ENCODE measurements at places on chromosomes 7 and 10. TPM values are rescaled to one million over a fixed set of nuclear protein-coding genes. Genes with fewer than 3 reads are reported as not detected.

Gene CRYGN
- not detected for total RNA-seq

Gene DEPP1
- 16.5 TPM for total RNA-seq

Gene PARG
- total RNA-seq: 16.8 TPM

Gene TOMM7
- 356 TPM for total RNA-seq

Gene STOX1
- 0.96 TPM for total RNA-seq

GRCh38 chr7:39042670-39043069 lies 65.0 kb downstream of the POU6F2 start:
- DNase-seq: no peak

DNA sequence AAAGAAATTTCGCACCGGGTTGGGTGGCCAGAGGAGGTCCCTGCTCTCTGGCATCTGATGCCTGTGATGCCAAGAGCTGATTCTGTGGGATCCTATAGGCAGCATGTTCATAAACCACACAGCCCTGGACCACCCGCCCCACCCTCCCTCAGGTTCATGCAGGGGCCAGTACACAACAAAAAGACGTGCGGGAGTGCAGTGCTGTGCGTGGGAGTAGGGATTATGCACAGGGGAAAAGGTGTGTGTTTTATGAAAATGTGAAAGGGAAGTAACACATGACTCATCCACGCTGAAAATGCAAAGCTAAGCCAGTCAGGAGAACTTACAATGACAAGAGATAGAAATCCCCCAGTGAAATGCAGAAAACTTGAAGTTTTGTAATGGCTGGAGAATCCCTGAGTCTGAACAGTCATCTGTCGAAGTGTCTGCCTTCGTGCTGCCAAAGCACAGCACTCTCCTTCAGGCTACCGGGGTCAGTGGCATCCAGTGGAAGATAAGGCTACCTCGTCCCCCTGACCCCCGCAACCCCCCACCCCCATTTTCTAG lies 1.1 kb downstream of the KIAA1217 start:
- DNase-seq: peak; percentile 65

GRCh38 chr7:87038993-87039690 lies 20.3 kb downstream of the ELAPOR2 start:
- DNase-seq: no peak

GRCh38 chr7:75055830-75056772 lies 17.5 kb downstream of the RCC1L start:
- DNase-seq: peak; percentile 77

GRCh38 chr7:131654668-131655326 lies 98.4 kb upstream of the PODXL start:
- peak; percentile 89 for DNase-seq

GRCh38 chr10:94310369-94310768 lies 52.4 kb downstream of the NOC3L start:
- no peak for DNase-seq

DNA sequence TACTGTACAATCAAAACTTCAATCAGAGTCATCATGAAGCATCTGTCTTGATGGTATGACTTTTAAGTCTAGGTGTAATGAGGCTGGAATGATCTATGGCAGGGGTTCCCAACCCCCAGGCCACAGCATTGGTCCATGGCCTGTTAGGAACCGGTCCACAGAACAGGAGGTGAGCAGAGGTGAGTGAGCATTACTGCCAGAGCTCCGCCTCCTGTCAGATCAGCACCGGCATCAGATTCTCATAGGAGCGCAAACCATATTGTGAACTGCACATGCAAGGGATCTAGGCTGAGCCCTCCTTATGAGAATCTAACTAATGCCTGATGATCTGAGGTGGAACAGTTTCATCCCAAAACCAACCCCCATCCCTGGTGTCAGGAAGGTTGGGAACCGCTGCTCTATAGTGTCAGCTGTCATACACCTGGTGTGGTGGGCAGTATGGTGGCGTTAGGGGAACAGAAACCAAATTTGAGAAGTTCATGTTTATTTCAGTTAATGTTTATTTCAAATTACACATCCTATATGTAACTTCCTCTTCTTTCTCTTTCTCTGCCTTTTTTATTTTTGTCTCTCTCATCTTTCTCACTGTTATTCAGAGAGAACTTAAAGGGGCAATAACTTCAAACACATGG lies 432.6 kb downstream of the TNS3 start:
- no peak for DNase-seq

DNA sequence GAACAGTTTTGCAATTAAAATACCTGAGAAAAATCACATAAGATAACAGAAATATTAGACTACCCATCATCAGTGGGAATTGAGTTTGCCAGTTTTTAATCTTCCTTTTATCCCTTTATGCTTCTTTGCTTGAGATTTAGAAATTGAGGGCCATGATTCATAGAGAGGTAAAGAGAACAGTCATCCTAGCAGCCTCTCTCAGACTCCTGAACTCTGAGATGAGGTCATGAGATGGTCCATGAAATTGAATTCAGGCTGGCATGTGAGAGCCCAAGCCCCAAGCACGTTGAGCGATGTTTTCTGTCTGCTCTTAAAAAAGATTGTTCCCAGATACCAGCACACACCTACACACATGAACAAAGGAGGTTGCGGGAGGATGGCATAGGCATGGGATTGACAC lies 91.1 kb downstream of the CREB5 start:
- no peak for DNase-seq

All from RPMI7951 (cell line).